ENCODE measurements at places on chromosomes 6 and 20.

DNA sequence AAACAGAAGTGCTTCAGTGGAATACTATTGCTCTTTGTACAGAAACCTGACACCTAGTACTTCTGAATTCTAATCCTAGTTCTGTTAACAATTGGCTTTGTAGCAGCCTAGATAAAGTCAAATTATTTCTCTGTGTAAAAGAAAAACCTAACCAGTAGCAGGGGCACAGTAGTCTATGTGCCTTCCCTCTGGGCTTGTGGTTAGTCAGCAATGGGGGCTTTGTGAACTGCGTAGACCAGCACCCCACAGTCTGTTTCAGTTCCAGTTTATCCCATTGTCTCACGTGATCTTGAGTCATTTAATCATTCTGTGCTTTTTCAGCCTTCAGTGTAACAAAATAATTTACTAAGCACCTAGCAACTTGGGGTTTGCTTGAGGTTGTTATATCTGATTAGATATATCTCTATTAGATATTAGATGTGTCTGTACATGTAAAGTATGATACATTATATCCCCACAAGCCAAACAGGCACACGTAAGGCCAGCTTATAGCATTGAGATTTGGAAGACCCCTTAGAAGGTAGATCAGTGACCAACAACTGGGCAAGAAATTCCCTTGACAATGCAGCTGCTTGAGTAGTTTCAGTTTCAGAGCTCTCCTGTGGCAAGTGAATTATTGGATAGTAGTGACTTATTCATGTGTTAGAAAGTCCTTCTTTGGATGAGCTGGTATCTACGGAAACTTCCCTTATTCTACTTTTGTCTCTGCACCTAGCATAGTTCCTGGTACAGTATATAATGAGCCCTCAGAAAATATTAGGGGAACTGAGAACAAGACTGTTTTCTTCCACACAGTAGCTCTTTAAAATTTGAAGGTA, 27.9 kb upstream of the CCR6 start:
- DNase-seq, result no peak
- no peaks in the 10 kb centered on the region for H3K27me3 ChIP-seq
- no peak overlapping the region for H3K4me3 ChIP-seq
- peaks cover 51% of the 10 kb centered on the region for H3K4me1 ChIP-seq

DNA sequence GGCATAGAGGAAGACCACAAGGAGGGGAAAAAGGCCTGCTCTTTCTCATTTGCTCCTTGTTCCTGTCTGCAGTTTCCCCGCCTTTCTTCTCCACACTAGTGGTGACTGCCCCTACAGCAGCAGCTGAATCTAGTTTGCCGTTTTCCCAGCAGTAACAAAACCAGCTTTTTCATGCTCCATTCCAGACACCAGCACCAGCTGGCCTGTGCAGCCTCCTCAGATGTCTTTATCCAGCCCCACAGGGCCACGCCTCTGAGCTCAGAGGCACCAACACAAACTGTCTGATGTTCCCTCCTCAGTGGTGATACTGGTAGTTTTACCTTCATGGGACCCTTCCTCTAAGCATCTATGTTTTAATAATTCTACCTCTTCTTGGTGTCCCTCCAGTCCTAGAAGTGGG, 70.4 kb upstream of the SLC24A3 start:
- no peaks in the 10 kb centered on the region for H3K27me3 ChIP-seq
- no peak overlapping the region for H3K4me3 ChIP-seq
- DNase-seq, result no peak
- no peaks in the 10 kb centered on the region for H3K4me1 ChIP-seq

- no peak overlapping the region for H3K4me3 ChIP-seq
- H3K36me3 ChIP-seq, result no peaks in the 10 kb centered on the region
- H3K27me3 ChIP-seq, result no peaks in the 10 kb centered on the region
- no peak for DNase-seq
- H3K4me1 ChIP-seq, result no peaks in the 10 kb centered on the region
These were observed 18.7 kb downstream of the CRISP1 start for GRCh38 chr6:49847673-49848072.

DNA sequence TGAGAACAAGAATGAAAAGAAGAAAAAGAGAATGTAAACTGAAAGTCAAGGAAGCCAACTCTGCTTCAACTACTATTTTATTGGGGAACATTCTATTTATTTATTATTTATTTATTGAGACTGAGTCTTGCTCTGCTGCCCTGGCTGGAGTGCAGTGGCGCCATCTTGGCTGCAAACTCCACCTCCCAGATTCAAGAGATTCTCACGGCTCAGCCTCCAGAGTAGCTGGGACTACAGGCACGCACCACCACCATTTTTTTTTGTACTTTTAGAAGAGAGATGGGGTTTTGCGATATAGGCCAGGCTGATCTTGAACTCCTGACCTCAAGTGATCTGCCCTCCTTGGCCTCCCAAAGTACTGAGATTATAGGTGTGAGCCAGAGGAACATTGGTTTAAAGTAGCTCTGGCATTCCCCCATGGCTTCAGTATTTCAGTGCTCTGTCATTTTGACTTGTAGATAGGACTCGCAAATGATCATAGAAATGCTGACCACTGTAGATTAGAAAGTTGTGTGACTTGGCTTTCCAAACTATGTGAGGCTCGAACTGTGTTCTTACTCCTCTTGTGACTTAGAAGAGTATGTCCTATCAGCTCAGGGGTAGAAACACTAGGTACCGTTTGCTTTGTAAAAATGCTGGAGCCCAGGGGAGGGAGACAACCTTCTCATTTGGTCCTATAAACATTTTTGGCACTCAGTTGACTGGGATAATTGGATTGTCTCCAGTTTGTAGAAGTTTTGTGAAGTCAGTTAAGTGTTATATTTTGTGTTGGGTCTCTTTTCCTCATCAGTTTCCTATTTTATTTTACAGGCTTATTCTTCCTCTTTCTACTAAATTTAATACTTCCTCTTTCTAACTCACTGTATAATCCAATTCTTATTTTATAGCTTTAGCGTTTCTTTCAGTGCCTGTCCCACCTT, 544.9 kb upstream of the CITED2 start:
- H3K36me3 ChIP-seq, result no peaks in the 10 kb centered on the region
- no peaks in the 10 kb centered on the region for H3K4me1 ChIP-seq
- DNase-seq, result no peak
- no peak overlapping the region for H3K4me3 ChIP-seq
- no peaks in the 10 kb centered on the region for H3K27me3 ChIP-seq

- DNase-seq, result no peak
- H3K4me1 ChIP-seq, result peaks cover 9% of the 10 kb centered on the region
- no peak overlapping the region for H3K27ac ChIP-seq
- no peak overlapping the region for H3K4me3 ChIP-seq
- no peaks in the 10 kb centered on the region for H3K27me3 ChIP-seq
These were observed 82.0 kb upstream of the TRAF3IP2 start for GRCh38 chr6:111687652-111688051.

- H3K27ac ChIP-seq, result no peak overlapping the region
- H3K4me3 ChIP-seq, result no peak overlapping the region
- no peaks in the 10 kb centered on the region for H3K36me3 ChIP-seq
- no peak for DNase-seq
These were observed 137.0 kb upstream of the AFDN start for GRCh38 chr6:167689751-167690150.

- H3K4me3 ChIP-seq, result no peak overlapping the region
- DNase-seq, result peak; percentile 23
- no peak overlapping the region for H3K27ac ChIP-seq
- H3K36me3 ChIP-seq, result no peaks in the 10 kb centered on the region
These were observed 216.2 kb downstream of the NFATC2 start for GRCh38 chr20:51326201-51326819.

- H3K4me3 ChIP-seq, result no peak overlapping the region
- no peak overlapping the region for H3K27ac ChIP-seq
- DNase-seq, result no peak
- no peaks in the 10 kb centered on the region for H3K27me3 ChIP-seq
These were observed 32.7 kb downstream of the CDH4 start for GRCh38 chr20:61284752-61285151.

GRCh38 chr6:106974999-106975737, 639 bp upstream of the CD24 start:
- peak overlapping the region; percentile 12 for H3K4me3 ChIP-seq
- peaks cover 22% of the 10 kb centered on the region for H3K4me1 ChIP-seq
- H3K27me3 ChIP-seq, result peaks cover 10% of the 10 kb centered on the region
- H3K27ac ChIP-seq, result no peak overlapping the region
- H3K36me3 ChIP-seq, result no peaks in the 10 kb centered on the region

DNA sequence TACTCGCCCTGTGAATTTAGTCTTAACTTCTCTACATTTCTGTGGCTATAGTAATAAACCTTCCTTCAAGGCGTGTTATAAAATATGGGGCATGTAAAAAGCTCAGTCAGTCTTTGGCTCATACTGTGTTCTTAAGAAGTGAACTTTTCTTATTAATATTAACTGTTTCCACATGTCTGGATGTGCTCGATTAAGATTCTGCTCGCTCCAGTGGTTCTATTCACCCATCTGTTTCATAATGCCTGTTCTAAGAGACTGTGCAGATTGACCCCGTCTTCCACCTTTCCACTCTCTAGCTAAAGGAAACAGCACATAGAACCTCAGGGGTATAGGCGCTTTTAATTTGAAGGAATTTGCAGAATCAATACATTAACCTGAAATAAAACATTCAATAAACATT, 99.9 kb downstream of the L3MBTL3 start:
- H3K27ac ChIP-seq, result no peak overlapping the region
- peaks cover 8% of the 10 kb centered on the region for H3K36me3 ChIP-seq
- H3K27me3 ChIP-seq, result no peaks in the 10 kb centered on the region
- no peak for DNase-seq
- H3K4me1 ChIP-seq, result no peaks in the 10 kb centered on the region

- H3K27me3 ChIP-seq, result no peaks in the 10 kb centered on the region
- H3K4me3 ChIP-seq, result no peak overlapping the region
- no peak overlapping the region for H3K27ac ChIP-seq
- DNase-seq, result no peak
- H3K4me1 ChIP-seq, result peaks cover 15% of the 10 kb centered on the region
These were observed 16.5 kb upstream of the UBE2J1 start for GRCh38 chr6:89368999-89369398.

DNA sequence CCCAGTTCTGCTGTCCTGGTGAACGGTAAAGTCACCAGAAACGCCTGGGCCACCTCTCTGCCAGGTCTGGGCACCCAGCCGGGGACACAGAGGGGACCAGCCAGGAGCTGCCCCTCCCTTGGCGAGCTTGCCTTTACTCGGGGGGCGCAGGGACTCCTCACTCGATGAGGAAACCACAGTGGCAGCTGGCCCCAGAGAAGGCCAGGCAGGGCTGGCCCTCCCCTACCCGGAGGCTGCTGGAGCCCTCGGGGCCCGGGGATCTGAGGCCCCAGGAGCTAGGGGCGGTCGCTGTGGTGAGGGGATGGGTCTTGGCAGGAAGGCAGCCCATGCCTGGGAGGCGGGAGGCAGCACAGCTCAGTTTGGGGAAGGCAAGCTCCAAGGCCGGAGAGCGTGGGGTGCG, 80.4 kb upstream of the SLCO4A1 start:
- no peak for DNase-seq
- H3K27me3 ChIP-seq, result peaks cover 83% of the 10 kb centered on the region
- no peak overlapping the region for H3K4me3 ChIP-seq
- no peaks in the 10 kb centered on the region for H3K4me1 ChIP-seq
- no peaks in the 10 kb centered on the region for H3K36me3 ChIP-seq

- H3K4me3 ChIP-seq, result no peak overlapping the region
- DNase-seq, result no peak
- H3K36me3 ChIP-seq, result no peaks in the 10 kb centered on the region
- H3K27me3 ChIP-seq, result no peaks in the 10 kb centered on the region
These were observed 4.8 kb upstream of the ZNF217 start for GRCh38 chr20:53598140-53599043.
